ENCODE measurements at places on chromosomes 12 and 14.

DNA sequence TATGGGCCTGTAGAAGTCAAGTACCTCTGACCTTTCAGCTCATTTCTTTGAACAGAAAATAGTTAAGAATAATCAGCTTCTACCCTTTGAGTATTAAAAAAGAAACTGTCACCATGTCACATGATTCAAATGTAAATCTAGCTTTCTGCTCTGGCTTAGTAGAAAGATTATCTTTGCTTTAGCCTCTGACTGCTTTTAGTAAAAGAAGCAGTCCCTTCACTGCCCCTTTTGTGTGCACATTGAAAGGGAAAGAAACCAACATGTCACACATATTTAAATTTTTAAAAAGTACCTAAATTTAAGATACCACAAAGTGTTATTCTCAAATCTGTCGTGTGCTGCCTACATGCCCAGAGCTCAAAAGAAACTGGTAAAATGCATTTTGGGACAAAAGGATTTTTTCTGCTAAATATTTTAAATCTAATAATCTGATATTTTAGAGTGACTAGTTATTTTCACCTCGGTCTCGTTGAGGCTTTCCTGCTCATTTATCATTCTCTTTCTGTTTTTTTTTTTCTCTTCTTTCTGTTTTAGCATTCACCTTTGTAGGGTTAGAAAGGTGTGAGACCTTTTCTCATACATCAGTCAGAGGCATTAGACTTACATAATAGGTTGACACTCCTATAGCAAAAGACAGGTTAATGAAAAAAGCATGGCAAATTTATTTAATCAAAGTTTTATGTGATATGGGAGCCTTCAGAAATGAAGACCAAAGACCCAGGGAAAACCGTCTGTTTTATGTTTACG, 41.3 kb downstream of the SLC16A7 start:
- no peak for DNase-seq

- no peak for DNase-seq
These were observed 72.3 kb upstream of the TMEM263 start for GRCh38 chr12:106883426-106883825.

DNA sequence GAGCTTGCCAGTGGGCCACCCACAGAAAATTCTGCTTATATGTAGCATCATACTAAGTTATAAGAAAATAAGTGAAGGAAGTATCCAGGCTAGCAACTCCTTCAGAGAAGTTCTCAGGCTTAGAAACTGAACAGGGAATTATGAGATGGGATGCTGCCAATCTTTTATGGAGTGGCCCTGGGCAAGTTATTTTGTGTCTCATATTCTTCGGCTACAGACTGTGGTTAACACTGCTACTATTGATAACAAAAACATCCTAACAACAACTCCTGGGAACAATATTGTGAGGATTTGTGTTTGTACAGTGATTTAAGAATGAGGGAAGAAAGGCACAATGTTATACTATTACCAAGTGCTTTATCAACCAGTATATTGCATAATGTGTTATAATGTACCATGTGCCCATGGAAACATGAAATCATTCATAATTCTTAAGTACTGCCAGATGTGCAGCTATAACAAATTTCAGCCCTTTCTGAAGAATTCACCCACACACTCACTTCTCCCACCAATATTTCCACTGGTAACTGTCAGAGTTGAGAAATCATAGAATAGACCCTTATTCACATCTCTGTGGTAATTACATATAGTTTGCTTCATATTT, 113.3 kb upstream of the SOX5 start:
- no peak for DNase-seq

GRCh38 chr12:75953312-75953906, 78.2 kb downstream of the PHLDA1 start:
- no peak for DNase-seq

- no peak for DNase-seq
These were observed 11.4 kb downstream of the RERG start for GRCh38 chr12:15209782-15210181.

Data from cerebellar nuclear complex (tissue), 1 donor.